Smooth muscle cell of bladder (primary cell): ENCODE measurements at places on chromosomes 3 and 15. TPM values are rescaled to one million over a fixed set of nuclear protein-coding genes. Genes with fewer than 3 reads are reported as not detected.

RFX7 gene
- 3.0 and 3.1 TPM in 2 replicates for total RNA-seq

CPA3 gene
- not detected in 2 replicates for total RNA-seq

BCHE gene
- total RNA-seq, result 0.28 and 1.6 TPM in 2 replicates

CHRNA7 gene
- total RNA-seq, result 0.18 and 0.28 TPM in 2 replicates

NR1I2 gene
- not detected in 2 replicates for total RNA-seq

SLC28A2 gene
- total RNA-seq, result under 0.01 TPM in 1 of 2 replicates, not detected in the other

OXSR1 gene
- 24.9 and 30.2 TPM in 2 replicates for total RNA-seq
